Effector CD4-positive, alpha-beta T cell (primary cell): ENCODE measurements at places on chromosomes 13 and 19.
A peak's percentile ranks its signal among the peaks of the same experiment; 100 is the strongest.

DNA sequence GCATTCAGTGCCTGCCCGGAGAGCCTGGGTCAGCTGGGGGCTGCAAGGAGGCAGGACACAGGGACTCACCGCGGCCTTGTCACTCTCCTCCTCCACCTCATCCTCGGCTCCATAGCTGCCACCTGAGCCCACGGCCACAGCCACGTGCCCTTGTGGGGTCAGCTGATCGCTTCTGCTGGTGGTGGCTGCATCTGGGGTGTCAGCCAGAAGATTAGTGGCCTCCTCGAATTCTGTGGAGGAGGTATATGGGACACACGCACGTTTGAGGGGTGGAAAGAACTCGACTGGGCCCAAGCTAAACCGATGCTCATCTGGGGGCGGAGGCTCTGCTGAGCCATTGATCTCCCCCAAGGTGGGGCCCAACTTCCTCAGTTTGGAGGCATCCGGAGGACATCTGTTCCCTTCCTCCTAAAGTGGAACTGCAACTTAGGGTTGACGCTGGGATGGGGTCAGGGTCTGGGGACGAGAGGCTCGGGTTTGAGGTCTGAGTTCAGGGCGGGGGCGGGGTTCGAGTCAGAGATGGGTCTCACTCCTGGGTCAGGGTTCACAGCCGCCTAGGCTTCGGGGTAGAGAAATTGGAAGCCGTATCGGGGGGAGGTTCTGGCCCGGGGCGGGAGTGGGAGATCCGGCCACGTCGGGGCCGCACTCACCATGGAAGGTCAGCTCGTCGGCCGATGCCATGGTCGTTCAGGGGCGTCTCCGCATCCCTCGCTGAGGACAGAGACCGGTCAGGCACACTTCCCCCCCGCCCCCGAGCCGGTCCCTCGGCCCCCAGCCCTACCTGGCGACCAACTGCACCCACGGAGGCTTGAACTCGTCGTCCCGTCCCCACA, 493 bp downstream of the YIPF2 start:
- DNase-seq, result no peak

GRCh38 chr19:38433268-38433733, at the start of gene RYR1:
TSS of gene RYR1 (plus strand) at chr19:38433691. CDS start at chr19:38433830, 139 bp downstream.
- DNase-seq, result no peak

DNA sequence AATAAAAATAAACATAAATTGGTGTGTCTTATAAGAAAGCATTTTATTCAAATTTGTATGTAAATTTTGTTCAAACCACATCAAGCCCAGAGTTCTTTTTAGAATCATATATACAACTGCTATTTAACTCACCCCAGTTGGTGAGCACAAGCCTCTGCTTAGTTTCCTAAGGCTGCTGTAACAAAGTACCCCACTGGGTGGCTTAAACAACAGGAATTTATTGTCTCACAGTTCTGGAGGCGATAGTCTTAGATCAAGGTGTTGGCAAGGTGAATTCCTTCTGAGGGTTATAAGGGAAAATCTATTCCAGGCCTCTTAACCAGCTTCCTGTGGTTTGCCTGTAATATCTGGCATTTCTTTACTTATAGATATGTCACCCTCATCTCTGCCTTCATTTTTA, 1133.5 kb downstream of the OLFM4 start:
- no peak for DNase-seq

DNA sequence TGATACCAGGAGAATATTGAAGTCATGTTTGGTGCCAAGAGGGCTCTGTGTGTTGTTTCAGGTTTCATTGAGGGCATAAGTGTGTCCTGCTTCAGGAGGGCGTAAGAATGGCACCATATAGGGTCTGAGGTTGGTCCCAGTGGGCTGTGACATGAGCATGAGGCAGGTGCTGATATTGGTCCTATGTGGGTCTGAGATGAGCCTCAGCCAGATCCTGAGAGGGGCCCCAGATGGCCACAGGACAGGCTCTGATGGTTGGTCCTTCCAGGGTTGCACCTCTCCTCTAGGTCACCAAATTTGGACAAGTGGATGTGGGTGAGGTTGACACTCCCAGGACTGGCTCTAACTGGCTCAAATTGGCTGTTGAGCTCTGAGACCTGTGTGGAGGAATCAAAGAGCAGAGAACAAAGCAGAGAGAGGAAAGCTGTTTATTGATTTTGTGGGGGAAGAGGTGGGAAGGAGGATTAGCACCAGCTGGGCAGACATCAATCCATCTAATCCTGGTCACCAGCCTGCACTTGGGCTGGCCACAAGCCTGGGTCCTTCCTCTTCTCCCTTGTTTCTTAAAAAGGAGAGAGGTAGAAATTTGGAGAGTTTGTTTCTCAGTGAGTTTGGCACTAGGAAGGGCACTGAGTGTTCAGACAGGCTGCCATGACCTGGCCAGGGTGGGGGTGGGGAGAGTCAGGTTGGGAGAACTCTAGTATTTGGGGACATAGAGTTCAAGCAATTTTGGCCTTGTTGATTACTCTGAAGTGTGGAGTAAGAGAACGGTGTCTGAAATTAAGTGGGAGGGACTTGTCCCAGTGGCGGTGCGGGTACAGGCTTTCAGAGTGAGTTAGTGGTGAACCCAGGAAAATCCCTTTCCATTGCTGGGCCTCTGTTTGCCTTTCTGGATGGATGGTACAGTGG, 38.7 kb downstream of the CYP2B6 start:
- DNase-seq, result no peak

- no peak for DNase-seq
Measured at GRCh38 chr19:10852098-10852800, 4.0 kb downstream of the C19orf38 start.

DNA sequence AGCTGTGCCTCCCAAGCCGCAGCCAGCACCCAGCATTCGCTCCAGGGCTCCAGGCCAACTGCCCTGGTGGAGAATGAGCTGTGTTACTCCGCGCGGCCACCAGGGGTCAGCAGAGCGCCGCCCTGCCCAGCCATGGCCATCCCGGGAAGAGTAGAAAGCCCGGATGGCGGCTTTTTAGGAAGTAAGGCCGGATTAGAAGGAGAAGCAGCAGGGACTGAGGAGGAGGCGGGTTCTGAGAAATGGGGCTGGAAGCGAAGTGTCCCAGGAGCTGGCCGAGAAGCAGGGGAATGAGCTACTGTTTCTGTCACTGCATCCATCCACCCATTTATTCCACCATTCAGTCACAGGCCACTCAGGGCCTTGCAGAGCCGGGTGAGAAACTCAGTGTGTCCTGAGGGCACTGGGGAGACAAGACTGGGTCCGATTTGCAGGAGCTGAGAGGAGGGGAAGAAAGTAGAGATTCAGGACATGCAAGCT, 6.6 kb upstream of the NPAS1 start:
- DNase-seq, result peak; percentile 53

GRCh38 chr19:8238251-8238650, 29.1 kb downstream of the CERS4 start:
- DNase-seq, result no peak
